NCI-H1105 (cell line): ENCODE measurements at places on chromosomes 12 and 14.
A peak's percentile ranks its signal among the peaks of the same experiment; 100 is the strongest.

- peak; percentile 2 for DNase-seq
These were observed 106.0 kb downstream of the TXNDC16 start for GRCh38 chr14:52446355-52446754.

DNA sequence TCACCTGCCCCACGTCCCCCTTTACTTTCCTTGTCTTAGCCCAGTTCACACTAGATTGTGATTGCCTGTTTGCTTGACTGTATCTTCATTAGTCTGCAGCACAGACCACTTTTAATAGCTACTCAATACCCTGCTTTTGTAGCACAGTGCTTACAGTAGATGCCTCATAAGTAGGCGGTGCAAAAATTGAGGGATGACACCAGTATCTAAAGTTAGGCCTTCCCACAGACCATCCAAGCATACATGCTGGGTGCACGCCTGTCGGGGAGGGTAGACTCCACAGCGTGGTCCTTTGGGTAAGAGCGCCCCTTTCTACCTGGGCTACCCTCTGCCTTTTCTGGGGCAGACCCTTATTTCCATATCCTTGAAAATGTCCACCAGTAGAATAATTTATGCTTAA, 140.8 kb downstream of the GCH1 start:
- DNase-seq: no peak

GRCh38 chr14:91149462-91149861, 35.6 kb downstream of the DGLUCY start:
- DNase-seq: no peak

- DNase-seq: no peak
These were observed 35.5 kb upstream of the CDKL1 start for GRCh38 chr14:50432131-50432530.

DNA sequence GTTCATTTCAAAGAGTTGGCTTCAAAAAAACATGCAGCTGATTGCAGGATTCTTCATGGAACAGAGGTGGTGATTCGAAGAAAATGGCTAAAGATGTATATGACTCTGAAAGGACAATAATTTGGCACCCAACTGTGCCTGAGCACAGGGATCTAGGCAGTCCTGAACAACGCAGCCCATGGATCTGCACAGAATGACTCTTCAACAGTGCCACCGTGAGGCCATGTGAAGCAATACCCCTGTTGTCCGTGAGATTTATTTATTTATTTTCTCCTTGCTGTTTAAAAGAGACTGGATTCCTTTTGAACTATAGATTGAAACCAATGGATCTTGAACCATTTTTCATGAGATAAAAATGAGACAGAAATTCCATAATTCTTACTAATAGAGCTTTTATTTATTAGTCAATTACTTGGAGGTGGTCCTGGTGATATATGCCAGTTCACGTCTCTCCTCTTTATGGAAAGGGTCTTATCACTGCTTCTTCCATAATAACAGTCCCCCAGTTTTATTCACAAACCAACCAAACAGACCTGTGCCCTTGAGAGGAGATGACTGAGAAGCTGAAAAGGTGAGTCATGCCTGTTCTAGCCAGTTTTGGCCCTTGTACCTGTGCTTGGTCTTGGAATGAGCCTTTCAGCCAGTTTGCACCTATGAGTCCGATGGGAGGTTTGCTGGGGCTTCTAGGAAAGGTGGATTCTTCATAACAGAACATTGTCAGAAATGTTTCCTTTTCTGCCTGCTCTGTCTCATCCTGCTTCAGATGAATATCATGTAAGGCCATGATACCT, 1598.3 kb downstream of the AACS start:
- peak; percentile 24 for DNase-seq

DNA sequence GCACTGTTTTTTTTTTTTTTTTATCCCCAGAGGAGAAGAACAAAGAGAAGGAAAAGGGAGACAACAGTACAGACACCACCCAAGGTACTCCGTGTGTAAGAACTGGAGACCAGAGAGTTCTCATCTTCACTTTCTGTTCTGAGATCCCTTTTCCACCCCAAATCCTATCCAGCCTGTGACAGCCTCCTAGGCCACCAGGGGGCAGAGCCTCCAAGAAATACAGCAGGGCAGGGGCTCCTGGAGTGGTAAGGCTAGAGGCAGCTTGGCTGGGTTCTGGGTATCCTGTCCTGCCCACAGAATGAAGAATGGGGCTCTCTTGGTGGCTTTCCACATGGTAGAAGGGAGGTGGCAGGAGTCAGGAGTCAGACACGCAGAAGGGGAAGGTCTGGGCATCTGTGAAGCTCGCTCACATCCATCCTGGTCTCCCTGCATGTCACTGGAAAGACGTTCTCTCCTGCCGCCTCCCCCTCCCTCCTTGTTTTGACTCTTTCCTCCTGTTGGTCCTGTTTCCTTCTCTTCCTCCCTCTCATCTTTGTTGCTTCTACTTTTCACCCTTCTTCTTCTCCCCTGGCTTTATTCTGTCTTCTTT, 12.0 kb downstream of the CLSTN3 start:
- peak; percentile 42 for DNase-seq

- no peak for DNase-seq
These were observed 7.4 kb upstream of the CSRNP2 start for GRCh38 chr12:51090705-51091229.

DNA sequence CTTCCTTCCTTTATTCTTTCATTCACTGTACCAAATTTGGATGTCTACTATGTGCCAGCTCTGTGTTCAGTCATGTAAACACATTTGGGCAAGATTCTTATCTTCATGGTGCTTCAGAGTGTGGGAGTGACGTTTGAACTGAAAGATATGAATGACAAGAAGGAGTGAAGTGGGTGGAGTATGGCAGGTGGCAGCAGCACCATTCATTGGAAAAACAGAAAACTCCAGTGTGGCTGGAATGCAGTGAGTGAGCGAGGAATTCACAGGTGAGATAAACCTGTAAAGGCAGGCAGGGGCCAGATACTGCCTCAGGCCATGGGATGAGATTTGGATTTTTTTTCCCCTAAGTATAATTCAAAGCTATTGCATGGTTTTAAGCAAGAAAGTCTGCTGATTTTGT, 140.7 kb upstream of the CCDC198 start:
- DNase-seq: no peak

DNA sequence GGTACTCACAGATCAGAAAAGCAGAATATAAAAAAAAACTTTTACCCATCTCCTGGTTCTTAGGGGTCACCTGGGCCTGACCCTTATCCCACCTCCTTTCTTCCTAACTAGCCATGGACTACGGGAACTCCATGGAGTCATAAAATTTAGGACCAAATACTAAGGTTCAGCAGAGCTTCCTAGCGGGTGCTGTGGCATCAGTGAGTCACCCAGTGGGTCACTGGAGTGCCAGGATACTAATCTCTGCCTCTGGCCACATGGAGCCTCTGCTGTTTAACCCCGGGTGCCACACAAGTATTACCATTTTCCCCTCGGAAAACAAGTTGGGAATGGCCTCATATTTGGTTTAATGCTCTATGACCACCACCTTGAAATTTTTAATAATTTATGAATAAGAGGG, 6.9 kb downstream of the ZBTB39 start:
- no peak for DNase-seq

DNA sequence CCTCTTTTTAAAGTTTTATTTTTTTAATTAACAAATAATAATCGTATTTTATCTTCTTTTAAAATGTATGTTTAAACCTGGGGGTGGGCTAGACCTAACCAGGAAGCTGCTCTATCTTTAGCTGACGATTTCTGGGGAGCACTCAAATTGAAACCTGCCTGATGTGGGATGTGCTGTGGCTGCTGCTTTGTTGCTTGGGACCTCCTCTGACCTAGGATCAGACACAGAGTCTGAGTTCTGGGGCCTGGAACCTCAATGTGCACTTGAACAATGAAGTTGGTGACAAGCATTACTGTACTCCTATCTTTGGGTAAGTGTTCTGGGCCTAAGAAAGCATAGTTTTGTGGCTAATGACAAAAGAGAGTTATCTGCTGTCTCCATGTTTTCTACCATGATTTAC, 386.7 kb downstream of the DAD1 start:
- no peak for DNase-seq

DNA sequence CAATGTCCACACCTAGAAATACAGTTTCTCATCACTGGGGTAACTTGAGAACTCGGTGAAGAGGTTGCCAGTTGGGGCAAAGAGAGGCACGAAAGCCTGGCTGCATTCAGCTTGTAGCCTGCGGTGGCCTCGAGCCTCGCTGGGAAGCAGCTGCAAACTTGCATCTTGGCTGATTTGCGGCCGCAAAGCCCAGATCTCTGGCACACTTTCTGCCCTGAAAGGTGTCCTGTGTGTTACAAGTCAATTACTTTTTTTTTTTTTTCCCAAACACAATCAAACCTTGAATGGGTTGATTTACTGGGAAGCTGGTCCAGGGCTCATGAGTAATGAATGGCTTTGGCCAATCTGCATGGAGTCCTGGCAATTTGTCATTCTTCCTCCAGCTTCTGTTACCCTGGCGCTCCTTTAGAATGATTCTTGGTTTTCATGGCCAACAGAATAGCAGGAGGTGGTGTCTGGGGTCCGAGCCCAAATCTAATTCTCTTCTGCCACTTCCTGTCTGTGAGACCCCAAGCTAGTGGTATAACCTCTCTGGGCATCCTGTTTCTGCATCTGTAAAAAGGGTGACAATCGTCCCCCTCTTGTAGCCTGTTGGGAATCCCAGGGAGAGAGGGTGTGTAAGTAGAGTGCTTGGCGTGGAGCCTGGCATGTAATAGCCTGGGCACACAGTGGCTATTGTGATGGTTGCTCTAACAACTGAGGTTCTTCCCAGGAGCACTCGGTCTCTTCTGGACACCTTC, 6.7 kb downstream of the BCL7A start:
- DNase-seq: no peak

DNA sequence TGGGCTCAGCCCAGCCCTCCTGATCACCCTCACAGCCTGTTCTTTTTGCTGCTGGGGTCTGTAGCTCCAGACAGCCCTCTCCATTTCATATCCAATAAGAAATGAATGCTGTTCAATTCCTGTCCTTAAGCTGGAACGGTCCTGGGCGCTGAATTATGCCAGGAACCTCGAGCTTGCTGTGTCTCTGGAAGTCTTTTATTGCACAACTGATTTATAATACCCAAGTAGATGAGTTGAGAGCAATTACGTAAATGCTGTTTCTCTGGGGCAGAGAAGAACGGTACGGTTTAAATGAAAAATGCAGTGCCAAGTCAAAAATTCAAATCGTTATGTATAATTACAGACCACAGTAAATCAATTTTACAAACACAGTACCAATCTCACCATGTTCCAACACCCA, 161.0 kb downstream of the SAMD4A start:
- DNase-seq: no peak

- no peak for DNase-seq
These were observed 9.4 kb downstream of the AHNAK2 start for GRCh38 chr14:104968541-104969401.

GRCh38 chr12:82817368-82817767, 130.7 kb downstream of the TMTC2 start:
- DNase-seq: no peak

GRCh38 chr12:96237465-96238077, 43.4 kb downstream of the ELK3 start:
- DNase-seq: no peak
